ENCODE measurements at places on chromosomes 11 and 22.

- DNase-seq: no peak
Measured at GRCh38 chr22:19797086-19798002, 36.8 kb downstream of the TBX1 start.

- DNase-seq: no peak
Measured at GRCh38 chr22:17172029-17172833, 13.2 kb upstream of the HDHD5 start.

- DNase-seq: no peak
Measured at GRCh38 chr11:34744511-34744910, 123.6 kb downstream of the EHF start.

GRCh38 chr22:32940736-32941135 is 117.4 kb downstream of the SYN3 start:
- DNase-seq: no peak

DNA sequence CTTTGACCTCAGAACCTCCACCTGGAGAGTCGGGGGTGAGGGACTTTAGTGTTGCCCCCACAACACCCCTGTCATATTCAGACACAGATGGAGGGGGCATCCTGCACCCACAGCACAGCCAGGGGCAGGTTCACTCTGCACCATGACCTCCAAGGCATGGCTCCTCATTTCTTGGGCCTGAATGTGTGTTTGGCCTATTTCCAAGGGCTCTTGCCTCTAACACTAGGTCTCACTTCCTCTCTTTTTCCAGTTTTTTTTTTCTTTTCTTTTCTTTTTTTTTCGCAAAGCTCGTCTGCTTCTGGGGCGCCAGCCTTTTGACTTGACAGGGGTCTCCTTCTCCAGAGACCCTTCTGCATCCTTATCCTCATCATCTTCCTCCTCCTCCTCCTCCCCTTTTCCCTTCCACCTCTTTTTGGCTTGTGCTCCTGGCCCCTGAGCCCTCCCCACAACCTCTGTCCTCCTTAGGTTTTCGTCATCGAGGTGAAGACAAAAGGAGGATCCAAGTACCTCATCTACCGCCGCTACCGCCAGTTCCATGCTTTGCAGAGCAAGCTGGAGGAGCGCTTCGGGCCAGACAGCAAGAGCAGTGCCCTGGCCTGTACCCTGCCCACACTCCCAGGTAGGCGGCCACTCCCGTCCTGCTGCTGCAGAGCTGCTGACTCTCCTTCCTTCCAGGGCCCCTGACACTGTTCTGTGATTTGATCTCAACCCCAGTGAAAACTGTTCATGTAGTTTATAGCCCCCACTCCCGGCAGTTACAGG is 3.8 kb downstream of the NCF4 start:
- no peak for DNase-seq

GRCh38 chr11:111359223-111360149 is 19.6 kb downstream of the POU2AF1 start:
- no peak for DNase-seq

GRCh38 chr11:113569391-113569790 is 94.2 kb upstream of the DRD2 start:
- no peak for DNase-seq

GRCh38 chr11:77144857-77145428 is 16.9 kb downstream of the MYO7A start:
- DNase-seq: no peak

DNA sequence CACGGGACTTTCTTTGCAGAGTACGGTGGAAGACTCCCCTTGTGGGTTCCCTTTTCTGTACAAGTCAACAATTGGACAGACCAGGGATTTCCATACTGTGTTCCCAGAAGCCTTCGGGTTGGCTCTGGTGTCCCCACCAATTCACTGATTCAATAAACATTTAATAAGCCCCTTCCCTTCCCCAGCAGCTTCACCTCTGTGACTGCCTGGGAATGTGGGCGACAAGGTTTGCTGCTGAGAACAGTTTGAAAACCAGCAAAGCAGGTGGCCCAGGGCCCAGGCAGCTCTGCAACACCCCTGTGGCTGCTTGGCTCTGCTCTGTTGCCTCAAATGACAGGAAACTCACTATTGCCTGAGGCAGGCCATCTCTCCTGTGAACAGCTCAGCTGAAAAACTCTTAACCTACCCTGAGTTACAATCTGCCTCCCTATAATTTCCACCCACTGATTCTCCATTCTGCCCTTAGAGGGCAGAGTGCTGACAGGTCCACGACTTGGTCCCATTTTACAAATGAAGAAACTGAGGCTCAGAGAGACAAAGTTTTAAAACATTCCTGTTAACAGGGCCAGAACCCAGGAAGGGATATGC is 10.4 kb downstream of the ADORA2A start:
- no peak for DNase-seq

DNA sequence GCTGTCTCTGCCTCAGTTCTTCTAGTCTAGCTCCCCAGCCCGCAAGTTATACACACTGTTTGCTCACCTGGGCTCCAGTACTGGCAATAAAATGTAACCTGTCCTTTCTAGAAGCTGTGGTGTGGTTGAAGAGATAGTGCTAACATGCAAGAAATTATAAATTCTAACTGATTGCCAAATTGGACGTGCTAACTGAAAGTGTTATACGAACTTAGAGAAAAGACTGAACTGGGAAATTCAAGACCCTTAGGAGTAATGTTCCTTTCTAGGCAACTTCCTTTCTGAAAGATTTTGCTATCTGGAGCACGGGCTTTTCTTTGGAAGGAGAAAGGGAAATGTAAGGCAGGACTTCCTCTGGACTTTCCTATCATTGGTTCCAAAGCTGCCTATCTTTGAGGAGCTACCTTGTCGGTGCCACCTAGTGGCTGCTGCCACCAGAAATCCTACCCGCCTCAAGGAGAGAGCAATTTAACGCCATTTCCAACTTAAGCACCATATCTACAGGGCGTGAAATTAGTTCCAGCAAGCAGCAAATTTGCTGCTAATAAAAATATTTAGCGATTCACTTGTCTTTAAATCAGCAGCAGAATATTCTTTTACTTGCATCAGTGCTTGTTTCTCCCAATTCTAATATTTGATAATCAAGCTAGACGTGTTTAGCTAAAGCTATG is 12.7 kb upstream of the TMEM218 start:
- DNase-seq: peak; percentile 80

- DNase-seq: no peak
Measured at GRCh38 chr11:44128729-44129128, 33.3 kb downstream of the EXT2 start.

DNA sequence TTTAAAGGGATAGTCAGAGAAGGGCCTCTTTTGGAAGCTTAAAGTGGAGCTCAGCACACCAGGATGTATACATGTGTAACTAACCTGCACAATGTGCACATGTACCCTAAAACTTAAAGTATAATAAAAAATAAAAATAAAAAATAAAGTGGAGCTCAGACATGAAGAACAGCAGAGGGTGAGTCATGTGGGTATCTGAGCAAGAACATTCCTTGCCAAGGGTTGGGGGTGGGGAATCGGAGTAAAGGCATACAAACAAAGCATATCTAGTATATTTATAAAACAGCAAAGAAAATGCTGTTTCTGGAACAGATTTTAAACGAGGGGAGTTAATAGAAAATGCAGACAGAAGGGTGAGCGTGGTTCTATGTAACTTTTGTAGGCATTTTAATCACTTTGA is 562.6 kb upstream of the ANO3 start:
- DNase-seq: no peak

DNA sequence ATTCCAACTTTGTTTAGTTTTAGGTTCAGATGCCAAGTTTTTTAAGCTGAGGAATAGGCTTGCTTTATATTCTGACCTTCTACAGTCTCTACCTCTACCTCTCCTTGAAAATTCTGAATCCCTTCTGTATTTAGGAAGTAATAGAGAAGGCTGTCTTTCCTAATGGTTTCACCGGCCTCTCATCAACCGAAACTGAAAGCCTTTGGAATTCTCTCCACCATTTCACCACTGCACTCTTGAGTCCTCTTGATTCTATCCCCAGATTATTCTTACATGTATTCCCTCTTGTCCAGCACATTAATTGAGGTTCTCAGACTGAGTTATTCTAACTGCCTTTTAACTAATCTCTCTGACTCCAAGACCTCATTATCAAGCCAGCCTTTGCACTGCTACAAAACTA is 67.7 kb upstream of the PICALM start:
- peak; percentile 15 for DNase-seq

DNA sequence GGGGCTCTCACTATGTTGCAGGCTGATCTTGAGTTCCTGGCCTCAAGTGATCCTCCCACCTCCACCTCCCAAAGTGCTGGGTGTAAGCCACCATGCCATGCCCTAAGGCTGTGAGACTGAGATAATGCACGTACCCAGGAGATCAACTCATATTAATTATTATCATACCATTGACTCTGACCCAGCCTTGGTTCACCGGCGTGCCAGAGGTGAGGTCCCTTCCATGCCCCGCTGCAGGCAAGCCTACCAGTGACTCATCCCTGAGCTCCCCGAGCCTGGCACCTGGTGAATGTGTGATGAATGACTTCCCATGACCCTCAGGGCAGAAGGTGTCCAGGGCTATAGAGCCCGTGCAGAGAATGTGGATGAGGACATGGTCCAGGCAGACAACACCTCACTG is 12.1 kb downstream of the GAL3ST1 start:
- DNase-seq: peak; percentile 36

DNA sequence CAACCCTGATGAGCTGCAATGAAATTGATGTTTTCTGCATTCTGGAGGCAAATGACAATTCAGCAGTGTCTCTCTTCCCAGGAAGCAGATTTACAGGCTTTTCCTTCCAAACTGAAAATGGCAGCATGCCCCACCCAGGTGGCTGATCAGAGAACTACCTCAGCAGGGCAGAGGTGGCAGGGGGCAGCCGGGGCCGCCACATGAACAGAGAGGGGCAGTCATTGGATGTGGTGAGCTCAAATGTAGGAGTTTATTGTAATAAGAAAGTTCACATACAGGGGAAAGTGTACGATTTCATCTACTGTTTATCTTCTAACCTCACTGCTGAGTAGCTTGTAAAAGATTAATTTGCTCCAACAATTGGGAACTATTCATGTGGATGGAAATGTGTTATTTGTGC is 15.7 kb upstream of the PARVA start:
- DNase-seq: no peak

- peak; percentile 93 for DNase-seq
Measured at GRCh38 chr22:27252282-27253049, 549.1 kb downstream of the MN1 start.

DNA sequence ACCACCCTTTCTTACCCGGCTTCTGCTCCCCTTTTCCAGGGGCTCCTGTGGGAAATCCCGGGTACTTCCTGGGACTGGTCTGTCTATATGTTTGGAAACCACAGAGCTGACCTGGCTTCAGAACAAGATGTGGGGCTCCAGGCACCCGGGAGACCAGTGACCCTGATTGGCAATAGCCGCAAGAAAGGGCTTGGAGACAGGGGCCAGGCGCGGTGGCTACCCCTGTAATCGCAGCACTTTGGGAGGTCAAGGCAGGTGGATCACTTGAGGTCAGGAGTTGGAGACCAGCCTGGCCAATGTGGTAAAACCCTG is 3.2 kb upstream of the NEAT1 start:
- no peak for DNase-seq

DNA sequence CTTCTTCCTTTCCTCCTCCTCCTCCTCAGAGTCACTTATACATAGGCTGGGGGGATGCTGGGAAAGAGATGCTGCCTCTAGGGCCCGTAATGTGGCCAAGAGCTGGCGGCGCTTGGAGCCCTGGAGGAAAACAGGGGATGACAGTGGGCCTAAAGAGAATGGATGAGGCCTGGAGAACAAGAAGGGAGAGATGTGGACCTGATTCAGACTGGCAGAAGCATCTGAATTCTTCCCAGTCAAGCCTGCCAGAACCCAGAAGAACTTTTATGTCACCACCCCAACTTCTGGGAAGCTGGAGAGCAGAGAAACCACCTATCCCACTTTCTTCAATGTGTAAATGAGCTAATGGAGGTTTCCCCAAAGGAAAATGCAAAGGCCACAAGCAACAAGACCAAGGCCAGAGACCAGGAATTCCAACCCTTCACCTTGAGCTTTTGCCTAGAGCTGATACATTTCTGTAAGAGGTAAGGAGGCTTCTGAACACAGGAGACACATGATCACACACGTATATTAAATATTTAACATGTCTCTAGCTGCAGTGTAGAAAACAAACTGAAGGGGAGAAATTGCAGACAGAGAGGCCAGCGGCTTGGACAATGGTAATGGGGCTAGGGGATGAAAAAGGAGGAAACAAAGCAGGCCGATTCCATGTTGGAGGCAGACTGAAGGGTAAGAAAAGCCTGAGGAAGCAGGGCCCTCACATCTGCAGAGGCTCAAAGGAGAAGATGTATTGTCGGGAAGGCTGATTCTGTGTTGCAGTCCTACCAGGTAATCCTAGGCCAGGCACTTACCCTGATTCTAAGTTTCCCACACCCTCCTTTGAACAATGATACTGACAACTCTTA is 1.1 kb downstream of the RRP8 start:
- no peak for DNase-seq

GRCh38 chr22:38572065-38572464 is 2.1 kb upstream of the DMC1 start:
- peak; percentile 50 for DNase-seq

GRCh38 chr22:49476176-49476575 is 351.5 kb downstream of the BRD1 start:
- DNase-seq: no peak

DNA sequence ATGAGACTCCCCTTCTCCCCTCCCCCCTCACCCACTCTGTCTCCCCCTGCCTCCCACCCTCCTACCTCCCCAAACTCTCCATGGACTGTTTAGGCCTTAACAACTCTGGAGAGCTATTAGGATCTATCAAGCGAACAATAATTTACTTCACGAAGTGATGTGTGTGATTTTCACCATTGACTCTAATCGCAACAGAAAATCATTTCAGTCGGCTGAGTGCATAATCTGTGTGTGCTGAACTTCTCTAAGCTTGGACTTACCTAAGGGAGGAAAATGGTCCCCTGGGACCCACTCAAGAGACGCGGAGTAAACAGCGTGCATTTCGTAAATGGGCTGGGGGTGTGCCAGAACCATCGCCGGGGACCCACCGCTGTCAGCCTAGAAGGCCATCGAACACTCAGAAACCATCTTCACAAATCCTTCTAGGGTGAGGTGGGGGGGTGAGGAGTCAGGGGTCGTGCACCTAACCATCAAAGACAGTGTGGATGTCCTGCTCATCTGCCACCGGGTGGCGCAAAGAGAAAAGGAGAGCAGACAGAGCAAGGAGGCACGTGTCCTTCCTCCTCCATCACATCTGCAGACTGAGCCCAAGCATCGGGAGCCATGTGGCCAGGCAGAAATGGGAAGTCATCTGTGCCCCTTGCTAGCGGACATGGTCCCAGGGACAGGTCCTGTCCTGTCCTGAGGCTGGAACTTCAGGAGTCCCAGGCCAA is 62.1 kb upstream of the NUP50 start:
- DNase-seq: peak; percentile 75

DNA sequence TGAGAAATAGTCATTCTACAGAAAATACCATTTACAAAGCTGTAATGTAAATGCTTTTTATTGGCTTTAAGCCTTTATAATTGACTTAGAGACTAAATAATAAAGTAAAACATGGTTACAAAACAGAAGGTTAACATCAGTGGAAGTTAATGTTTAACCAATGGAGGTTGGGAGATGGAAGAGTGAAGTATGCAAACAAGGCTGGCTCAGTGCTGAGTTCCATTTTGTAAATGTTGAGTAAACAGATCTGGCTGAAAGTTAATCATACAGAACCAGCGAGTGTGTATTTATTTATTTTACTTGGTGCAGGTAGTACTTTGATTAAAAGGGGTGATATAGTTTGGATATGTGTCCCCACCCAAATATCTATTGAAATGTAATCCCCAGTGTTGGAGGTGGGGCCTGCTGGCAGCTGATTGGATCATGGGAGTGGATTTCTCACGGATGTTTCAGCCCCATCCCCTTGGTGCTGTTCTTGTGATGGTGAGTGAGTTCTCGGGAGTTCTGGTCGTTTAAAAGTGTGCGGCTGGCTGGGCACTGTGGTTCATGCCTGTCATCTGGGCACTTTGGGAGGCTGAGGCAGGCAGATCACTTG is 827.4 kb downstream of the OPCML start:
- no peak for DNase-seq

GRCh38 chr22:45462034-45462655 is 40.5 kb upstream of the FBLN1 start:
- DNase-seq: no peak
